Muscle of leg (tissue), 16 donors: ENCODE measurements at places on chromosomes 12 and 14.

- no peak for DNase-seq
Observed at GRCh38 chr14:103994535-103995184, 52.3 kb upstream of the RD3L start.

DNA sequence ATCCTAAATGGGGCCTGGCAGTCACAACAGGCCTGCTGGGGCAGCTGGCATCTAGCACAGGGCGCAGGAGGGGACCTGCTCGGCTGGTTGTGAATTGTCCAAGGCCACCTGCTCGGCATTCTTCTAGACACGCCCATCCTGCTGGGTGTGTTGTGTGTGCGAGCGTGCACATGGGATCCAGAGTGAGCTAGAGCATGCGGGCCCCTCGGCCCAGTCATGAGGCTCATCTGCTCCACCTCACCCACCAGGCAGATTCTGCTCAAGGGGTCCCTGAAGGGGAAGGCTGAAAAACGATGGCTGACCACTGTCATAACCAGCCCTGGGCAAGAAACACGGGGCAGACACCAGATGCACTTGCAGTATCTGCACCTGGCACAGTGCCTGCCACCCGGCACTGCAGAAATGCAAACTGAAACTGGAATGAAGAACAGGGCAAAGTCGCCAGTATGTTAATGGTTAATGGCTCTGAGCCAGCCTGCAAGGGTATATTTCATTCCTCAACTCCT lies 31.8 kb downstream of the MAX start:
- DNase-seq: peak; percentile 49

GRCh38 chr12:19410629-19411185 lies 28.6 kb upstream of the AEBP2 start:
- peak; percentile 51 for DNase-seq

DNA sequence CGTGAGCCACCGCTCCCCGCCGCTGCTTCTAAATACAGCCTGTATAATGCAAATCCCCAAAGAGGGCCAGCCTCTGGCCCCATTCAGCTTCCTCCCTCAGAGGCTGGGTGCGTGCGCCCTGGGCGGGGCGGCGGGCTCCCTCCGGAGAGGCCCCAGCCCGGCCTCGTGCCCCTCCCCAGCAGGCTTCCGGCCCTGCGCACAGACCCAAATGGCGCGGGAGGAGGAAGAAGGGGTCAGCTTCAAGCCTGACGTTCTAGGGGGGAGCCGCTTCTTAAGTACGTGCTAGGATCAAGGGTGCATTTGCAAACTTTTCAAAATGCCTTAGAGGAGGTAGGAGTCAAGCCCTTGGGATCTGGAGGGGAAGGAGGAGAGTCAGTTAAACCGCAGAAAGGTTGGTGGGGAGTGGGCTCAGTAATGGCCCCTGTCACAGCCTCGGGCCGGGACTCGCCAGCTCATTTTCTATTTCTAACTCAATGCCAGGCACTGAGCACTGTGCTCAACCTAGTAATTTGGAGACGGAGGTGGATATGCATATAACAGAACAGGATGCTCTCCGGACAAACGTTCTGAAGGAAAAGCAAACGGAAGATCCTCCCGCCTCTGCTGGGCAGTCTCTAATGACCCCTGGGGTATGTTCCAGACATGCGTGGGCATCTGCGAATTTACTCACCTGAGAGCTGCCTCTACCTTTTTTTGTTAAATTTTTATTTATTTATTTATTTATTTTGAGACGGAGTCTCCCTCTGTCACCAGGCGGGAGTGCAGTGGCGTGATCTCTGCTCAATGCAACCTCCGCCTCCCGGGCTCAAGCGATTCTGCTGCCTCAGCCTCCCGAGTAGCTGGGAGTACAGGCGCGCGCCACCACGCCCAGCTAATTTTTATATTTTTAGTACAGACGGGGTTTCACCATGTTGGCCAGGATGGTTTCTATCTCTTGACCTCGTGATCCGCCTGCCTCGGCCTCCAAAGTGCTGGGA lies 32.3 kb downstream of the NINJ2 start:
- peak; percentile 61 for DNase-seq

- DNase-seq: no peak
Observed at GRCh38 chr14:78927261-78927660, 757.1 kb downstream of the NRXN3 start.

GRCh38 chr14:93725002-93725582 lies 63.2 kb downstream of the PRIMA1 start:
- no peak for DNase-seq

- DNase-seq: no peak
Observed at GRCh38 chr12:26018926-26019325, 60.4 kb downstream of the RASSF8 start.

GRCh38 chr14:73606271-73606670 lies 6.0 kb upstream of the ACOT6 start:
- DNase-seq: no peak

DNA sequence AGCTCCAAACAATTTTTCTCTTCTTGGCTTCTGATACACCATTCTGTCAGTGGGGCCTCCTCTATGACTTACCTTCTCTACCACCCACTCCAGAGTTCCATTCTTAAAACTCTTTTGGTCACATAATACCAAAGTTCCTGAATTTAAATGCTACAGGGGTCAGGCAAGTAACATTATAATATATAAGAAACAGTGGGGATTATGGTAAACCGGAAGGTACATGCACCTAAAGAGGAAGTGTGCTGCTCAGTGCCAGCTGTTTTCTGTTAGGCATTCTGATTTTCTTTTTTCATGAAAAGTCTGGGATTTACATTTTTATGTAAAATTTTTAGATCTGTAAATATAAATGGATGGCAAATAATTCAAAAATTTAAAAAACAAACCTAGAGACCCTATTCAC lies 39.9 kb downstream of the SOS2 start:
- DNase-seq: no peak

GRCh38 chr14:89378119-89378518 lies 38.9 kb downstream of the FOXN3 start:
- no peak for DNase-seq

GRCh38 chr14:49754570-49755097 lies 13.3 kb upstream of the KLHDC2 start:
- no peak for DNase-seq

DNA sequence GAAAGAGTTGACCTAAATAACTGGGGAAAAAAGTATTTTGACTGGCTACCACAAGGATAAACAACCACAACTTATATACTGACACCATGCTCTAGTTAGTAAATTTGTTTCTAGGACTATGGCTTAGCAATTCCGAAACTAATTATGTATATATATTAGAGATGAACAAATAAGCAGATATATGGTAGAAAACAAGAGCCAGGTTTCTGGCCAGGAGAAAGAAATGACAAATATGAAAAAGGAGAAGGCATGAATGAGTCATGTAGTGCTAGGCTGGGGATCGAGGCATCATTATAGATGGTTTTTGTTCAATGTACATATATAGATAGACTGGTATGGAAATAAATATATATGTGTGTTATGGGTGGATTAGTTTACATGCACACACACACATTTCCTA lies 5.5 kb upstream of the LRRC74A start:
- no peak for DNase-seq

GRCh38 chr12:32896432-32897280 lies at the start of gene PKP2:
Gene PKP2, minus strand, starts transcription at chr12:32896777. Its CDS starts 46 bp downstream, at chr12:32896731.
- peak; percentile 77 for DNase-seq

- no peak for DNase-seq
Observed at GRCh38 chr14:23248601-23249000, 10.9 kb downstream of the RNF212B start.

GRCh38 chr12:43292699-43293098 lies 259.3 kb downstream of the ADAMTS20 start:
- DNase-seq: peak; percentile 43

DNA sequence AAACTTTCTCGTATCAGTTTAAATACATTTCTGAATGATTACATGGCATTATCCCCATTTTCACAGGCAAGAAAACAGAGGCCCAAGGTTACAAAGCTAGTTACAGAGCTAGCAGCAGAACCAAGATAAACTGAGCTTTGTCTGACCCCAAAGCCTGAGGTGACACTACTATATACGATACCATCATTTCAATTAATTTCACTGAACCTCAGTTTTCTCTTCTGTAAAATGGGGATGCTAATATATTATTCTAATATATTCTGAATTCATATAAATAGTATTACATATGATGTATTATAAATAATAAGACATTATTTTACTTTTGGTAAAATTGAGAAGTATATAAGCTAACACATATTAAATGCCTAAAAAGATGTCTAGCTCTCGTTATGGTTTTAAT lies 143.3 kb downstream of the NRXN3 start:
- no peak for DNase-seq

DNA sequence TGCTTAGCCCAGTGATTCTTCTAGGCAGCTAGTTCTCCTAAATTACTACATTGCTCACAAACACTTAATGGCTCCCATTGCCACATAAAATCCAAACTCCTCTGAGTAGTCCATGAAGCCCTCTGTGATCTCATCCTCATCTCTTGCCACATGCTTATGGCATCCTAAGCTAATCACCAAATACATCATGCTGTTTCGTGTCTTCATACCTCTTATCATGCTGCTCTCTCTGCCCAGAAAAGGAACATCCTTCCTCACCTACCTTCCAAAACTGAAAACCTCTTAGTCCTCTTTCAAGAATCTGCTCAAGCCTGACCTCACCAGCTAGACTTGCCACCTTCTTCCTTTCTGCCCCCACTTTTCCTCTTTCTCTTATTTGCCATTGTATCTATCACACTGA lies 108.5 kb downstream of the DUSP6 start:
- DNase-seq: no peak

- no peak for DNase-seq
Observed at GRCh38 chr14:29321646-29322045, 555.1 kb downstream of the FOXG1 start.

- no peak for DNase-seq
Observed at GRCh38 chr14:97395068-97395467, 597.9 kb downstream of the VRK1 start.

DNA sequence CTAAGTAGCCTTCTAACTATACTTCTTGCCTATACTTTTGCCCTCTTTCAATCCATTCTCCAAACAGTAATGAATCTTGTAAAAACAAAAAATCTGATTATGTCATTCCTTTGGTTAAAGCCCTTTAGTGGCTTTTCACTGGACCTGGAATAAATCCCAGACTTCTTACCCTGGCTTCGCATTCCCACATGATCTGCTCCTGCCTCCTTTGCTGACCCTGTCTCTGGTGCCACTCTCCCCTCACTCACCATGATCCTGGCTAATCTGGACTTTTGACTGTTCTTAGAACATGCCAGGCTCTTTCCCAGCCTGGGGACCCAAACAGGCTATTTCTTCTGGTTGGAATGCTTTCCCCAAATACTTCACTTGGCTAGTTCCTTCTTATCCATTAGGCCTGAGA lies 7.9 kb downstream of the MIA2 start:
- no peak for DNase-seq

GRCh38 chr12:104458694-104459367 lies 2.1 kb downstream of the CHST11 start:
- DNase-seq: peak; percentile 59

GRCh38 chr12:107115119-107115518 lies 21.8 kb upstream of the CRY1 start:
- no peak for DNase-seq

DNA sequence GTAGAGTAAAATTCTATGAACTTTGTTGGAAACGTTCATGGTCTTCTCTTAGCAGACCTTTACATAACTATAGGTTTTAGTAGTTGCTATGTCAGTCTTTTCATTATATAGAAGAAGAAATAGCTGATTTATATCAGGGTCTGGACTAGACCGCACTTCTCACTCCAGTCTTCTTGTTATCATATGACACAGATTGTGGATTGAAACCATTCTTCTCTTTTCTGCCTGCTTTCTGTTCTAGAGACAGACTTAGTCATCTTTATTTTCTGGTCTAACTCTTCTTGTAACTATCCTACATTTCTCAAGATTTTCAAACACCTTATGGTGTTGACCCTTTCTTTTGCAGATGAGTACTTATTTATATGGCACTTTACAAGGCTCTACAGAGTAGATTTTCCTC lies 55.7 kb downstream of the PCNX1 start:
- DNase-seq: no peak

DNA sequence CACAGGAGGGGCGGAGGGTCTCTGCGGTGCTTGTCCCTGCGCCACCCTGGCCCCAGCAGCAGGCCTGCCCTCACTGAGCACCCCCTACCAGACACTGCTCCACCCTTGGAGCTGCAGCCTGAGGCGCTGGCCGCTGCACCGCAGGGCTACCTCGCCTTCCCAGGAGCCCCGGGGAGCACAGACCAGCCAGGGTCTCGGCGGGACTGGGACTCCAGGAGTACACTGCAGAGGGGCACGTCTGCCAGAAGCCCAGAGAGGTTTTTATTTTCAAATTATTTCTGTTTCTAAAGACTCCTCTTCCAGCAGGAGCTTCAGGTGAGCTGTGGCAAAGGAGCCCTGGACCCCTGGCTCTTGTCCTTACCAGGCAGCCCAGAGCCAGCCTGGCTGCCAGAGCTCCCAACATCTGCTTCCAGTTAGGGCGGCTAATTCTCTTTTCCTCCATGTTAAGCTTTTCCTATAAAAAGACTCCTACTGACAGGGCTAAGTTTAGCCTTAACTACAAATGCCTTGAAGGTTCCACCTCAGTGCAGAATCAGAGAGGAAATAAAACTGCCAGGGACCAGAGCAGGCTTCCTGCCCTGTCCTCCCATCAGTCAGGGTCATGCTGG lies 26.4 kb downstream of the DEGS2 start:
- DNase-seq: peak; percentile 54
